Fibroblast of villous mesenchyme (primary cell): ENCODE measurements at places on chromosomes 7 and 10. TPM values are rescaled to one million over a fixed set of nuclear protein-coding genes. Genes with fewer than 3 reads are reported as not detected.

DNA sequence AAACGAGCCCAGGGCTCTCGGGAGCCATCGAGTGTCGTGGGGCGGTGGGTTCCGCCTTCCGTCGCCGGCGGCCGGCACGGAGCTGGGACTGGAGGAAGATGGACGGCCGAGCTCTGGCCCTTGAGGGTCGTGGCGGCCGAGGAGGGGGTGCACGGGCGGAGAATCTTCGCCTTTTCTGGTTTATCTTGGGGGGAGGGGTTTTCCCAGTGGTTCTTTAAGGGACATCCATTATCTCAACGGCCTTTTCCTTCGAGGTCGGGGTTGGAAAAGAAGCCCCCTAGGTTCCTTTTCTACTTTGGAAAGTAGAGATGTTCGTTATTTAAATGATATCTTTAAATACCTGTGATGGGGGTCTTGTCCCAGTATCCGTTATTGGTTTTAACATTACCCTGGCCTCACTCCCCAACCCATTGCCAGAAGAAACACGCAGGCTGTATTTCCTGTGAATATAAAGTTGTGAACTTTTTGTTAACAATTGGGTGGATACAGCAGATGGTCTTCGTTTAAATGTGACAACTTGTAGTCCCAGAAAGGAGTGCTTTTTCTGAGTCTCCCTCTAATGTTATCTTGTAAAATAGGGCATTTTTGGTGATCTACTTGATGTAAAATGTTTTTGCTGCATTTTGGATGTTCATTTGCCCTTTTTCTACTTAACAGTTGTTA is 765 bp downstream of the CCAR1 start:
- DNase-seq, result peak; percentile 23

Gene APBB1IP
- total RNA-seq, result 3.2 and 4.3 TPM in 2 replicates

Gene TMEM229A
- not detected in 2 replicates for total RNA-seq

- DNase-seq, result no peak
Measured at GRCh38 chr7:121259826-121260225, 69.0 kb upstream of the WNT16 start.

DNA sequence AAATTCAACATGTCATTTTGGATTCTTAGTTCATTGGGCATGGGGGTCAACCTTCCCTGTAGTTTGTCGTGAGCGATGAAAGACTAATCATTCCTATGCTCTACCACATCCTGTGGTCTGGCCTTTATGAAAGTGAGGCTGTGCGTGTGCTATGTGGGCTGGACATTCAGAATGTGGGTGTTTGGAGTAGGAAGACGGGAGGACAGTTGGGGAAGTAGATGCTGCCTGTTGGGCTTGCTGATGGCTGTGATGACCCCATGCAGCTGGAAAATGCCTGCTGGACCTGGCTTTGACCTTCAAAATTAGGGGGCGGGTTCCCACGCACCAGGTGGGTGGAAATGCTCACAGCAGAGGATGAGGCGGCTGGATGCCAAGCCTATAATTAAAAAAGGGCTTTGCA is 90.9 kb upstream of the MKI67 start:
- DNase-seq, result no peak

DNA sequence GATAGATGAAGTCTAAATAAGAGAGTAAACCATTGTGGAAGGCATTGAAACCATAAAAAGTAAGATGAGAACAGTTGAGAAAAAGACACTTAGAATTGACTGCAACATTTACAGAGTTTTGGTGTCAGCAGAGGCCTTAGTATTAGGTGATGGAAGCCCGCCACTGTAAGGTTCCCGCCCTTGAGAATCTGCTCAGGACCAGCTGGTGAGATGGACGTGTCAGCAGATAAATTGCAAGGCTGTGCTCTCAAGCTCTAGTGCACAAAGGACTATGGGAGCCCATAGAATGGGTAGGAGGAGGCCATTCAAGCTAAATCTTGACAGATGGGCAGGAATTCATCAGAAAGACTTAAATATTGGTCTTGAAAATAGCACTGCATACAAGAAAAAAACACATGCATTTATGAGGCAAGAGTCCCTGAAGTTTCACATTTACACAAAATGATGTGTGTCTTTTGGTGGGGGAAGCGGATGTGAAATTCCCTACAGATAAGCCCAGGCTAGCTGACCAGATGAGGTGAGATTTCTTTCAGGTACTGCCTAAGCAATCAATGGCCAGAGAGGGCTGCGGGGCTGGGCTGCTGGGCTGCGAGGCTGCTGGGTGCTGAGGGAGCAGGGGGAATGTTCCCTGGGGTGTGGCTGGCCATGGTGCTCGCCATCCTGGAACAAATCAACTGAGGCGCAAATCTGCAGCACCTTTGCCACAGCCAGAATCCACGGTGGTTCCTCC is 42.5 kb downstream of the SYPL1 start:
- no peak for DNase-seq

DNA sequence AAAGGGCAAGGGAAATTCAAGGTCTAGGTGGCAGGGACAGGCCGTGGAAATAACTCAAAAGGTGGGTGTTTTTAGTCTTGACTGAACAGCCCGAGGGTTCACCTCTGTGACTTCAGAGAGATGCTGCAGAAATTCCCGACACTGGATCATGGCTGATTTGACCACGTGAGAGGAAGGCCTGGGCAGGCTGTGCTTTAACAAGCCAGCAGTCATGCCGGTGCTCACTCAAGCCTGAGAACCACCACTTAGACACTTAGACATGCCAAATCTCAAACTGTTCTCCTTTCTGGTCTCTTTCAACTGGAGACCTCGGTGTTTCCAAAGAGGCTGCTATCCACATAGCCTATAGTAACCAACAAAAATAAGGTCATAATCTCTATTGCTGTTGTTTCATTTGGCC is 15.4 kb downstream of the TECTB start:
- DNase-seq, result no peak

Gene CLDN4
- under 0.01 and 0.86 TPM in 2 replicates for total RNA-seq

Gene SLC13A4
- total RNA-seq, result 0.32 TPM in 1 of 2 replicates, not detected in the other
